T-helper 9 cell (primary cell): ENCODE measurements at places on chromosomes 7 and 10.

- no peak for DNase-seq
These were observed 167.1 kb downstream of the VTI1A start for GRCh38 chr10:112614072-112614471.

- no peak for DNase-seq
These were observed 34.0 kb downstream of the PSMC2 start for GRCh38 chr7:103381280-103382031.

DNA sequence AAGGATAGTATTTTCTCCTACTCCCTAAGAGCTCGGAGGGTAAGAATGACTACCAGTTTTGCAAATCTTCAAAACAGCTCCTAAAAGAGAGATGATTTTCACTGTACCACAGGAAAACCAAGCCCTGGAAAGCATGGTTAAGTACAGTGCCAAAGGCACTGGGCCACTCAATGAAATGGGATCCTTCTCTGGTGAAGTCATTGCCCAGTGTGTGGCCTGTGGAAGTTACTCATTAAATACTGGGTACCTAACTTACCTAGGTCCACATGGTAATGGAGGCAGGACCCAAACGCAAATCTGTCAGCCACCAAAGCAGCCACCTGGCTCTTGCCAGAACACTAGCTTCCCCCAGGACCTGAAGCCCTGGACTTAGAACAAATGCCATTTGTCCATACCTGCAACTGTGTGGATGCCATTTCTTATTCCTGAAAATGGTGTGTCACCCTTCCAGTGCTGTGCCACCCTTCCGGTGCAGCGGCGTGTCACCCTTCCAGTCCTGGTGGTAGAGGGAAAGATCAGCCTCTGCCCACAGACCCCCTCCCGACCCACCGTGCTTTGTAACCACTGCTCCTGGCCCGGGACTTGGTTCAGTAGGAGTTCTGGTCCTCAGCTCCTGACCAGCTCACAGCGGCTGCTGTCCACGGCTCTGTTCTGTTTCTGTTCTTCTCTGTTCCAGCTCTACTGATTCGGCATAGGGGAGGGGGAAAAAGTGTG lies 659.2 kb downstream of the SDK1 start:
- no peak for DNase-seq

GRCh38 chr7:95509199-95509598 lies 23.5 kb downstream of the ASB4 start:
- DNase-seq, result no peak

GRCh38 chr10:86045896-86046295 lies 320.7 kb downstream of the GRID1 start:
- DNase-seq, result no peak

DNA sequence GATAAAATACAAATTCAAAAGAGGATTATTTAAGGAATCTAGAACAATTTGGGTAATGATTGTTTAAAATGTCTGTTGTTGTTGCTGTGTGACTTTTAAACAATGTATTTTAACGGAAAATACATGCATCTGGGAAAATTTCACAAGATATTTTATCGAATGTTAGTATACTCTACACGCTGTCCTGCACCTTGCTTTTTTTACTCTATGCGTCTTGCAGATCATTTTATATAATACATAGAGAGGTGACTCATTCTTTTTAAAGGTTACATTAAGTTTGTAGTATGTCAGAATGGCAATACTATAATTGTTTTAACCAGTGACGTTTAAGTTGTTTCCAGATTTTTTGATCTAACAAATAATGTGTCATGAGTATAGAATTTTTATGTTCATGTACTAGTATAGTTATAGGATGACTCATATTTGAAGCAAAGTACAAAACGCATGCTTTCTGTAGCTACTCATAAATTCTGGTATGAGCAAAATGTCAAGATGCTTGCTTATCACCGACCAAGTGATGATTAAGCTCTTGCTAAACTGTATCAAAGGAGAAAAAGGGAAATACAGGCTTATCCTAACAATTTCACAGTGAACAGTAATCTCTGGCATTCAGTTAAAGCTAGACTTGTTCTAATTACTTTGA lies 4.9 kb downstream of the DKK1 start:
- no peak for DNase-seq

- DNase-seq, result no peak
These were observed 91.2 kb downstream of the SPAG6 start for GRCh38 chr10:22436526-22436892.

DNA sequence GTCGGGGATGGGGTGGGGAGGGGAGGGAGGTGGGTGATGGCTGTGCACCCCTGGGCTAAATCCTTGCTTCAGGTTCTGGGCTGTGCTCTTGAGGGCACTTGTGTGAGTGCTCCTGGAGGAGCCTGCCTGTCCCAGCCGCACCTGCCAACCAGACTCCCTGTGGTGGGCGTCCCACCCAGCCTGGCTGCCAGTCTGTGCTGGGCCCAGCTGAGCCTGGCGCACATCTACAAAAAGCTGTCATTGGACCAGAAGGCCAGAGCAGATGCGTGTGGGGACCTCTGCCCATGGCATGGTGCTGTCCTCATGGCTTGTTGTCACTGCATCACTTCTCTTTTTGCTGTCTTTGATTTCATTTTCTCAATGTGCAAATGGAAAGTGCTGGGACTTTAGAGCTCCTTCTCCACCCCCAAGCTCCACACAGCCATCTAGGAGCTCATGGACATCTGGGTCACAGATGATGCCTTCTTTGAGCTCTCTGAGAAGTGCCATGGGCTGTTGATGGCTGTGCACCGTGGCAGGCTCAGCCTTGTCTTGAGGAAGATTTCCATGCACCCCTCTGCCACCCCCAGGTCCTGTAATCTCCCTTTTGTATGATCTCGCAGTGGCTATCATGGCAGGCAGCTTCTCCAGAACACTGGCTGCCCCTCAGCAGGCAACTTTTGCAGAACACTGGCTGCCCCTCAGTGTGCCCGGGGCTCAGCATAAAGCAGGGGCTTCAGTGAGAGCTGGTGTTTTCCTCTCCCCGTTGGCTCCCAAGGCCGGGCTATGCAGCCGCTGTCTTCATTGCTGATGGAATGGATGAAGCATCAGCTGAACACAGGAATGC lies 83.9 kb downstream of the ADCY1 start:
- DNase-seq, result no peak

- DNase-seq, result no peak
These were observed 905.0 kb downstream of the LRMDA start for GRCh38 chr10:76336213-76336963.

DNA sequence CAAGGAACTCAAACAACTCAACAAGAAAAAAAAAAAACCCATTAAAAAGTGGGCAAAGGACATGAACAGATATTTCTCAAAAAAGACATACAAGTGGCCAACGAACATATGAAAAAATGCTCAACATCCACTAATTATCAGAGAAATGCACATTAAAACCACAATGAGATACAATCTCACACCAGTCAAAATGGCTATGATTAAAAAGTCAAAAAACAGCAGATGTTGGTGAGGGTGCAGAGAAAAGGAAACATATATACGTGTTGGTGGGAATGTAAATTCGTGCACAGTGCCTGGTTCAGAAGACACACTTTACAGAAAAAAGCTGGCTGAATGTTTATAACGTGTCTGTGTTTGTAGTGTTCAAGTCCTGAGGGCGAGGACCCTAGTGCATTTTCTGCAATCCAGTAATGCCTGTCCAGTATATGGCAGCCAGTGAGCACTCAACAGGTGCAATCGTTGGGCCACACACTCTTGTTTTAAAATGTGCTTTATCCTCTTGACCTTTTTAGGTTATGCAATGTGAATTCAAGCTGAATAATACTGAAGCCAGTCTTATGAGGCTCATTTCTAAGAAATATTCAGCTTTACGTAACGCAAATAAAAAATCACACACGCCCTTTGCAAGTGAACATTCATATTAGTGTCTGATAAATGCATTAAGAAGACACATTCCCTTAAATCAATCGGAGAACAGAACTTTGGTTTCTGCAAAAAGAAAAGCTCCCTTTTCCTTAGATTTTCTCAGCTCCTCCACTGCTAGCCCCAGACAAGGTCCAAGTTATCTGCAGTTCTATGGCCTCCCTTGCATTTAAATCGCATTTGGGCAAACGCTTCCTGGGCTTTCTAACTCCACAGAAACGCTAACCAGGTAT lies 813 bp upstream of the MTURN start:
- DNase-seq, result no peak

DNA sequence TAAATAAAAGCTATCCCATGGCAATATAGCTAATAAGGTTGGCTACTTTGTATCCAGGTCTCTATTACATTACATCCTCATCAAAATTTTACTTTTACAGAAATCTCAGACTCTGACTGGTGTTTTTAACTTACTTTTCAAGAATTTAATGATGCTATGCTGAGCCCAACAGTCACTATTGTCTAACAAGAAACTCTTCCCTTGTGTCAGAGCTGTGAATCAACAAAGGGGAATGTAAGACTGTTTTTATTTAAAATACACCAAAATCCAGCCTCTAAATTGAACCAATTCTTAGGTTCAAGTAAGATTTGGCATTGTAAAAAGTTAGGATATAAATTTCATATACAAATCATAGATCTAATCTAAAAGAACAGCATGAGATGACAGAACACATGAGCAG lies 7.0 kb downstream of the RTKN2 start:
- no peak for DNase-seq

- no peak for DNase-seq
These were observed 123.3 kb upstream of the FZD1 start for GRCh38 chr7:91140982-91141381.

DNA sequence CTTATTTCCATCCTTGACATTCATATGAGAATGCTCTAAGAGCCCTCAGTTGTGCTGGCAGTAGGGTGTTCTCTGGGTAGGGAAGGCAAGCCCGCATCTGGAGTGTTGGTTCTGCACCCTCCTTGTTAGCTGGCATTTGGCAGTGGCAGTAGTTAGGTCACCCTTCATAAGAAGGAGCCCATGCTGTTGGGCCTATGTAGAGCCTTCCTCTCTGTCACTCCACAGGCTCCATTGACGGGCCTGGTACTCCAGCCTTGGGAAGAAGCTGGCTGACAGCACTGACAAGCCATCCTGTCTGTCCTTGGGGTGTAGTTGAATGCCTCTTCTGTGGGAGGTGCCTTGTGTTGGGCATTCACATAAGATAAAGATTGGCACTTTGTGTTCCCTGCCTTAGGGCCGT lies 89.7 kb downstream of the BMPR1A start:
- DNase-seq, result no peak
